ENCODE measurements at places on chromosomes 1 and 21.

DNA sequence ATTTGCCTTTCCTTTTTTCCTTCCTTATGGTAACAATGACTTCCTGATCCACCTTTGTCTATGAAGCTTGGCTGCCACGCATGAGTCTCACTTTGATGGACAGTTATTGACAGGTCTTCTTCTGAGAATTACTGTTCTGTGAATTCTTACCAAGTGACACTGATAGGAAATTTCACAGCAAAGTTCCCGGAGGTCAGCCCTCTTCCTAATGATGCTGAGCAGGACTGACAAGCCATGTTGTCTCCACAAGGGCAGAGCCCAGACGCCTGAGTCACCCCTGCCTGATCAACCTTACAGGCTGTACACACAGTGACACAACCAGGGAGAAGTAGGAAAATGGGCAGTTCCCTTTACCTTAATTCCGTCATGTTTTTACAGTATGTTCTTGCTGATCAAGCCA is 44.2 kb downstream of the ZC3H11B start:
- no peak for DNase-seq

GRCh38 chr1:43220905-43221778 is 48.6 kb upstream of the TMEM125 start:
- DNase-seq: no peak

DNA sequence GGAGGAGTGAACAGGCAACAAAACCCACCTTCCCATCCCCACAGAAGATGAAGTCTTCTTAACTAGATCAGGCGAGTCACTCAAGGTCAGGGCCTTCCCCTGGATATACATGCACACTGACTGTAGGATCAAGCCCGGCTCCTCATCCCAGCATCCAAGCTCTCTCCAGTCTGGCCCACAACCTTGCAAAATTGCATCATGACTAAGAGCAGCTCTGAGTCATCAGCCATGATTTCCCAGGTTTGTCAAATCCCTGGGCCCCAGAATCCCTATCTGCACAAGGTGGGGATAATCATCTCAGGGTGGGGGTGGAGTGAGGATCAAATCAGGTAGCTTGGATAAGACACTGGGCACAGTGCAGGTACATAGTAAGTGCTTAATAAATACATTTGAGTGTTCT is 199.3 kb upstream of the GRIK3 start:
- no peak for DNase-seq

DNA sequence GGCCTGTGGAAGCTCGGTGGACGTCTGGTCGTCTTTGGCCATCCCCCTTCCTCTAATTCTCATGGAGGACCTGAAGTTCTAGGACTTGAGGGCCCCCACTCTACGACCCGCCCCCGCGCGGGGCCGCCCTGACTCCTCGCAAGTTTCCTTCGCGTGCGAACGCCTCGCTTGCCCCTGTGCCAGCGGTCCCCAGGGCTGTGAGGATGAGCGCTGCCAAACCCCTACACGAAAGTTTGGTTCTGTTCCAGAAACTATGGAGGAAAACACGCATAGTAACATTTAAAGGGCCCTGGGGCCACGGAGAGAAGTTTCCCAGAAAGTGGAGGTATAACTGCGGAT is 304 bp upstream of the GNG12 start:
- DNase-seq: no peak

GRCh38 chr1:26582053-26582835 is 52.7 kb downstream of the RPS6KA1 start:
- no peak for DNase-seq
